ENCODE measurements at places on chromosomes 1 and 21.

DNA sequence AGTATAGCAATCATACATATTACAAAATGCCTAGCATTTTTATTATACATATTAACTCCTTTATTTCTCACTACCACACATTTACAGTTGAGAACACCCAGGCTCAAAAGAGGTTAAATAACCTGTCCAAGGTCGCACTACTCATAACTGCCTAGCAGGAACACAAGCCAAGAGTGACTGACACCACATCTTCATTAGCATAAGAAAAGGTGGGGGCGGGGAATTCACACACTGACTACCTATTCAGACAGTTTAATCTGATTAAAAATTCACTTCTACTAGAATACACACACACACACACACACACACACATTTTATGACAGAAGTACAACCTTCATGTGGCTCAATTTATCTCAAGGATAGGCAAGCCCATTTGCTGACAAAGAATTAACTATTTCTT lies 77.8 kb upstream of the CACHD1 start:
- DNase-seq, result no peak

DNA sequence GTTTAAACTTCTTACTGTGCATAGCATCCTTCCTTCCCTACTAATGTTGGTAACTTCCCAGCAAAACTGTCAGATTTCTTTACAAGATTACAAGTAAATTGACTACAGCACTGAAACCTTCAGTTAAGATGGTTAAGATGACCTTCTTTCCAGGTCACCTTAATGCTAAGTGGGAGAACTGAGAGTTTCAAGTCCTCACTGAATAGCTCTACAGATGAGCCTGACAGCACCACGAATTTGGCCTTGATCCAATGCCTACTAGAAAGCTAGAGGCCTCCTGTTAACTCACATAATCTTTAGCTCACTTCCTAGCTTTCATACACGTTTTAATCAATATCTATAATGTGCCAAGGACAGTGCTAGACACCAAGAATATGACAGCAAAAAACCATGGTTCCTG lies 276.0 kb upstream of the PLD5 start:
- no peak for DNase-seq

DNA sequence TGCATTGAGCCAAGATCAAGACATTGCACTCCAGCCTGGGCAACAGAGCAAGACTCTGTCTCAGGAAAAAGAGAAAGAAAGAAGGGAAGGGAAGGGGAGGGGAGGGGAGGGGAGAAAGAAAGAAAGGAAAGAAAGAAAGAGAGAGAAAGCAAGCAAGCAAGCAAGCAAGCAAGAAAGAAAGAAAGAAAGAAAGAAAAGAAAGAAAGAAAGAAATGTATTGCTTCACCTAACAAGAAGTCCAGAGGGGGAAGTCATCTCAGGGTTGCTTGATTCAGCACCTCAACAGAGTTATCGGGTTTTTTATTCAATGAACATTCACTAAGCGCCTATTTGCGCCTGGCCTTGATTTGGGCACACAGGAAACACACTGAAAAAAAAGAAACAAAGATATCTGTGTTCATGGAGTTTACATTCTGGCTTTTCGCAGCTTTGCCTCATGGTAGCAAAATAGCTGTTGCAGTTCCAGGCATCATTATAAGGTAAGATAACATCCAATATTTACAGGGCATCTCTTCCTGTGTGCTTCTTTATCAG lies 8.2 kb upstream of the RCSD1 start:
- DNase-seq, result no peak

GRCh38 chr1:21254335-21254951 lies 35.8 kb downstream of the ECE1 start:
- peak; percentile 18 for DNase-seq

- no peak for DNase-seq
Observed at GRCh38 chr1:11414926-11415538, 63.9 kb upstream of the DISP3 start.

DNA sequence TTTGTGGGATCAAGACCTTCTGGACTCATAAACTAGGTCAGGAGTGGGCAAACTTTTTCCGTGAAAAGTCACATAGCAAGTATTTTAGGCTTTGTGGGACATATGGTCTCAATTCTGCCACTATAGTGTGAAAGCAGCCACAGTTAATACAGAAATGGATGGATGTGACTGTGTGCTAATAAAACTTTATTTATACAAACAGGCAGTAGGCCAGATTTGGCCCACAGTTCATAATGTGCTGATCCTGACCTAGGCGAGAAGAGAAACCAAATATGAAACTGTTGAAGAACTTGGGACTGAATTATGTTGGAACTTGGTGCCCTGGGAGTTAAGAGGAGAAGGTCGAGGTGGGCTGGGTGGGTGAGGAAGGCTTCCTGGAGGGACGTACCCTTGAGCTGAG lies 17.1 kb downstream of the PADI3 start:
- no peak for DNase-seq

DNA sequence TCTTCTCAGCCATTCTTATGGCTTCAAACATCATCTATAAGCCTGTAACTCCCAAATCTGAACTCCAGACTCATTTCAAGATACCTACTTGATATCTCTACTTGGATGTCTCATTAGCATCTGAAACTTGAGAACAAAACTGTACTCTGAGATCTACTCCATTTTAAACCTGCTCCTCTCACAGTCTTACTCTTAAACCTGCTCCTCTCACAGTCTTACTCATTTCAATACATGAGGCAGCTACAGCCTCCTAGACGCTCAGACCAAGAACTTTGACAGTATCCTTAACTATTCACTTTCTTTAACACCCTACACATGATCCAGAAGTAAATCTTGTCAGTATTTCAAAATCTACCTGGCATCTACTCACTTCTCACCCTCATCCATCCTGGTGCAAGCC lies 54.3 kb downstream of the NBPF6 start:
- DNase-seq, result no peak

DNA sequence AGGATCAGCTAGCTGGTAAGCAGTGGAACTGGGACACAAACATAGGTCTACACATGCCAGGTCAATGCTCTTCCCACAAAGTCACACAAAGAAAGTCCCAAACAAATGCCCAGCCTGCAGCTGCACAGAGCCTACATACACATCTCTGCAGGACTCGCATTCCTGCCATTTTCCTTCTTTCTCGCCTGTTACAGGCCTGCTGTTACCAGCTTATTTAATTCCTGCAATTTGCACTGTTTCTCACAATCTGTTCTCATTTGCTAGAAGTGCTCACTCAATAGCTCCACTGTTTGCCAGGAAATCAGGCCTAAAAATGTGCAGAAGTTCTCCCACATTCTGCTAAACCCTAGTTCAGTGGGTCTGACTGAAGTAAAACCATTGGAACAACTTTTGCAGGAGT lies 362.6 kb upstream of the C1orf87 start:
- no peak for DNase-seq

GRCh38 chr1:205852969-205853368 lies 3.0 kb upstream of the PM20D1 start:
- no peak for DNase-seq

- DNase-seq, result no peak
Observed at GRCh38 chr1:119862276-119862675, 34.0 kb downstream of the ADAM30 start.

DNA sequence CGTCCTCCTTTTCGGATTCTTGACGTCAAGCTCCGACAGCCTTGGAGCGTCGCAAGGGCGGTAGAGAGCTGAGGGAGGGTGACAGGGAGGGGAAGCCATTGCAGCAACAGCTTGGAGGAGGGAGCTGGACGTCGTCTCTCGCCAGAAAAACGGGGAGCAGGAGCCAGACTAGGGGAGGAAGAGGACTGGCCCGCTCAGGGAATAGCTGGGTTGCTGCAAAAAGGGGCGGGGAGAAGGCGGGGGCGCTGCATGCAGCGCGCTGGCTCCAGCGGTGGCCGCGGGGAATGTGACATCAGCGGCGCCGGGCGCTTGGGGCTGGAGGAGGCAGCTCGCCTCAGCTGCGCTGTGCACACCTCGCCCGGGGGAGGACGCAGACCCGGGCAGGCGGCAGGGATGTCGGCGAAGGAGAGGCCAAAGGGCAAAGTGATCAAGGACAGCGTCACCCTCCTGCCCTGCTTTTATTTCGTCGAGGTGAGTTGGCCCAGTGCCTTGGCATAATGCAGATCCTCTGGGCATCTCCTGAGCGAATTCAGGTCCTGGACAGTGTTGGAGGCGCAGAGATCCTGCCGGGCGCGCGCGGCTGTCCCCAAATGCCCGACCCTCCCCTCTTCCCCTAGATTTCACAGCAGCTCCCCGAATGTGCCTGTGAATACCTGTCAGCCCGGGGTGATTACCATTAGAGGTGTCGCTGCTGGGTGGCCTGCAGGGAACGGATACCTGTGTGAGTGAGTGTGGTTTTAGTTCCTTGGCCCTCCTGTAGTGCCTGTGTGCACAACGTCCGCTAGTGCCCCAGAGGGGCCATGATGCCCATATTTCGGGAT lies at the start of gene PLPPR4:
TSS of gene PLPPR4 (plus strand) at position 292 of the 821 bp plus-strand sequence. CDS start at position 394, 102 bp downstream.
- DNase-seq, result peak; percentile 23

GRCh38 chr1:72650843-72651435 lies 368.6 kb upstream of the NEGR1 start:
- no peak for DNase-seq

DNA sequence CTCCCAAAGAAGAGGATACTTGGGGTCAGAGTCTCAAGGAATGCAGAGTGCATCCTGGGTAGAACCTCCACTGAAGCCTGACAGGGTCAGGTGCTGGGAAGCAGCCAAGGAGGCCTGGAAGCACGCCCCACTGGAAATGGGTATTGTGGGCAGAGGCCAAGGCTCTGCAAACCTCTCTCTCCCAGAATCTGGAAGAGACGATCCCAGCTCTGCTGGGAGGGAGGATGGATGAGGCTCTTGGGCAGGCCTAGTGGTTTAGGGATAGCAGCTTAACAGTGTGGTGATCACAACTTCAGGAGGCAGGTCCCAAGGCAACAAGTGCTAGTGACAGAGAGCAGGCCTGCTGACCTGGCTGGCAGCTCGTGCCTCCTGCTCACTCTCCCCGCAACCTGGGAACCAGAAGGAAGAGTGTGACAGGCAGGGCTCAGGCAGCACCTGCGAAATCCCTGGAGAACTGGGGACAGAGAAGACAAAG lies 641.0 kb downstream of the PLPP3 start:
- DNase-seq, result no peak

DNA sequence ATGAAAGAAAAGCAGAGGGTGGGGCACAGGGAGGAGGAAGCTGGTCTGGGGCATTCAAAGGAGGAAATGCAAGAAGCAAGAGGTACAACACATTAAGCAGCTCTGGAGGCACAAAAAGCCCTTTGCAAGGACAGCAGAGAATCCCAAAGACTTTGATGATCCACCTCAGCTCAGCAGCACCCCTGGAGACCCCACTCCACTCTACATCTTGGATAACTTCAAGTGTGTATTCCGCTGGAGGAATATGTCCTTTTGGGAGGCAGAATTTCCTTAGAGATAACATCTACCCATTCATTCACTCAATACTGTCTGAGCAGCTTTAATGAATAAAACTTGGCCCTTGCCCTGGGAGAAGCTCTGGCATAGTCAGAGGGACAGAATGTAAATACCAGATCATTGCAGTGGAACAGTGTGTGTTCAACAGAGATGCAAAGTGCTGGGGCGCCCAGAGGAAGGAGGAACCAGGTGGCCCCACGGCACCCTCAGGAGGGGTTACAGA lies 599.7 kb downstream of the KIF26B start:
- DNase-seq, result no peak

DNA sequence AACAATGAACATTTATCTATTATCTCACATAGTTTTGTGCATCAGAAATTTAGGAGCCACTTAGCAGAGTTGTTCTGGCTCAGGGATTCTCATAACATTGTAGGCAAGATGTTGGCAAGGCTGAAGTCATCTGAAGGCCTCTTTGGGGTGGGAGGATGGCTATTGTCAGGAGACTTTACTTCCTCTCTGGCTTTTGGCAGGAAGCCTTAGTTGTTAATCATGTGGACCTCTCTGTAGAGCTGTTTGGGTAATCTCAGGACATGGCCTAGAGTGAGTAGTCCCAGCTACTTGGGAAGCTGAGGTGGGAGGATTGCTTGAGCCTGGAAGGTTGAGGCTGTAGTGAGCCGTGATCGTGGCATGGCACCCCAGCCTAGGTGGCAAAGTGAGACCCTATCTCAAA lies 40.2 kb downstream of the RASAL2 start:
- DNase-seq, result peak; percentile 83

GRCh38 chr21:32083197-32083596 lies 195.7 kb downstream of the MIS18A start:
- DNase-seq, result peak; percentile 74

GRCh38 chr21:39060485-39061083 lies 122.7 kb downstream of the PSMG1 start:
- DNase-seq, result no peak

GRCh38 chr1:185213091-185213490 lies 56.1 kb downstream of the SWT1 start:
- peak; percentile 50 for DNase-seq

- DNase-seq, result peak; percentile 4
Observed at GRCh38 chr1:177567393-177567792, 396.6 kb downstream of the BRINP2 start.

- no peak for DNase-seq
Observed at GRCh38 chr1:27912429-27912828, 22.4 kb upstream of the SMPDL3B start.

GRCh38 chr21:28132713-28133112 lies 860.0 kb downstream of the LTN1 start:
- peak; percentile 58 for DNase-seq

GRCh38 chr1:11725616-11726015 lies 10.3 kb upstream of the AGTRAP start:
- DNase-seq, result no peak

GRCh38 chr1:57162607-57163261 lies 196.9 kb upstream of the C8B start:
- no peak for DNase-seq

- no peak for DNase-seq
Observed at GRCh38 chr1:158509471-158510156, 37.6 kb downstream of the OR10R2 start.

GRCh38 chr1:5768014-5768413 lies 224.2 kb downstream of the NPHP4 start:
- no peak for DNase-seq

GRCh38 chr1:198444792-198445191 lies 95.7 kb downstream of the ATP6V1G3 start:
- DNase-seq, result peak; percentile 48

DNA sequence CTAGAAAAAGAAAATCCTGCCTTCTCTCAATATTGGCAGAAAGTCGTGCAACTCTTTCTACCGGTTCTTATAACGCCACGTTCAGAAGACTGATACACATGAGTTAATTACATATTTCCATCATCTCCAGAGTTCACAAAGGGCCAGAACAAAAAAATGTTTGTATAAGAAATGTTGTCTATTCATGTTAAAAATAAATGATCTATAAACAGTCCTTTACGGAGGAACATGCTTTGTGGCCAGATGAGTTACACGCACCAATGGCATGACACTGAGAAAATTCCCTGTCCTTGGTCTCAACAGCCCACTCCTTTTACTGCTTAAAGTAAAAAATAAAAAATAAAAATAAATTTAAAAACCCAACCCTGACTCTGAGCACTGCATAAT lies 29.5 kb downstream of the C2CD2 start:
- DNase-seq, result no peak

GRCh38 chr1:161727256-161727924 lies 6.0 kb downstream of the FCRLB start:
- DNase-seq, result peak; percentile 87

GRCh38 chr21:26170471-26171257 lies at the start of gene APP:
APP (minus strand) TSS chr21:26170770; CDS start chr21:26170620, 150 bp downstream.
- peak; percentile 74 for DNase-seq
